ENCODE measurements at places on chromosomes 12 and 14. TPM values are rescaled to one million over a fixed set of nuclear protein-coding genes. Genes with fewer than 3 reads are reported as not detected.

The SLC6A15 gene
- not detected for total RNA-seq

The DIO2 gene
- total RNA-seq: not detected

The SLC22A17 gene
- 19.8 TPM for total RNA-seq

The KRT78 gene
- total RNA-seq: not detected

The EIF2B2 gene
- total RNA-seq: 31.7 TPM

The RNASE7 gene
- total RNA-seq: not detected

The ESR2 gene
- not detected for total RNA-seq

The GRIP1 gene
- 3.3 TPM for total RNA-seq

The PIANP gene
- total RNA-seq: 1.5 TPM

The PSMA3 gene
- total RNA-seq: 133 TPM

The TAS2R10 gene
- 0.44 TPM for total RNA-seq

The RBM23 gene
- 119 TPM for total RNA-seq

The GDF3 gene
- total RNA-seq: not detected
